ENCODE measurements at places on chromosomes 7 and 10.

DNA sequence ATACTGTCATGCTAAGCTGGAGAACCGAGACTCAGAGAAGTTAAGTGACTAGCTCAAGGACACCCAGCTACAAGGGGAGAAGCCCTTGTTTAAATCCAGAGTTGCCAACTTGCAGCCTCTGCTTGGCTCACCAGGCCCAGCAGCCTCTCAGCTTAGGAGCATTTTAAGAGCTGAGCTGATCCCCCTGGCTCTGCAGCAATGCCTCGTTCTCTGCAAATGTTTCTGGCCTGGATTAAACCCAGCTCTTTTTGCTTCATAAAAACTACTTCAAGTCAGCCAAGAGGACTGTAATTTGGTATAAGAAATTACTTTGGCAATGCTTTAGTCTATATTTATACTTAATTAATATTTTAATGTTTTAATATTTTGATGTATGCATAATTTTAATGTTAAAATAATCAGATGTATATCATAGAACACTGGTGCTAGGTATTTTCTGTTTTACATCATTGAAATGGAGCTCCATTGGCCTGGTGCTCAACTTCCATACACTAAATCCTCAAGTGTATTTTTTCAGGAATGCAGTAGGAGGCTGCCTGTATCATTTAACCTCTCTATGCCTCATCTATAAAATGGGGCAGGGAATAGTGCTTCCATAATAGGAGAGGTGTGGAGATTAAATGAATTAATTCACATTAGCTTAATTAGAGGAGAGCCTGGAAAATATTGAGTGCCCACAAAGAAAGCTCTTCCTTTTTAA lies 184.2 kb downstream of the EMX2 start:
- no peak for DNase-seq

DNA sequence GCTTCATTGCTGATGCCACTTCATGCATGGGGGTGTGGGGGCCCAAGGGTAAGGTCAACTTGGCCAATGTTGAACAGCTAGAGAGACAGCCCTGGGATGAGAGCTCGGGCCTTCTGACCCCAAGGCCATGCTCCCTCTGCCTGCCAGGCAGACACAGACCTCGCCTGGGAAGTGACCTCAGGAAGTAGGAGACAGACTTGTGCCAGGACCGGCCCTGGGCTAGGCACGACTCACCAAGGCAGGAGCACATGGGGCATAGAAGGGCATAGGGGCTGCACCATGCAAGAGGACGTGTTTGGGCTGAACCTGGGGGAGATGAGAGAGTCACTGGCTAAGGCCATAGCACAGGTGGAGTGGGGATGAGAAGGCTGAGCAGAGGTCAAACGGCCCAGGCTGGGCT lies 27.1 kb downstream of the ZCCHC24 start:
- no peak for DNase-seq

- no peak for DNase-seq
These were observed 26.9 kb downstream of the SLC35B4 start for GRCh38 chr7:134289841-134290240.

- no peak for DNase-seq
These were observed 1157.4 kb upstream of the AUTS2 start for GRCh38 chr7:68440866-68441265.

- no peak for DNase-seq
These were observed 13.4 kb downstream of the SKIDA1 start for GRCh38 chr10:21511946-21512572.

- no peak for DNase-seq
These were observed 166.6 kb upstream of the TCF7L2 start for GRCh38 chr10:112783351-112784021.

DNA sequence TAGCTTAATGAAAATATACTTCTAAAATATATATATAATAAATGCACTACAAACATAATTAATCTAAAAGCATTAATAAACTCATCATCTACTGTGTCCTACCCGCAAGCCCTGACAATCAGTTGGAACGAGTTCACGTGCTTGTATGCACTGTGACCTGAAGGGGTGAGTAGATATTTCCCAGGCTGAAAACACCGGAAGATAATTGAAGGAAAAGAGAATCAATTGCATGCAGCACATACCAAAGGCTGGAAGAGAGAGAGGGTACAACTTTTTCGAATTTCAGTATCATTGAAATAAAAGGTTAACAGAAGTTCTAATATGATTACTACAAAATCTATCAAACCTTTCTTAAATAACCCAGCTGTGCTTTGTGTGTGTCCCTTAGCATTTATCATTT lies 94.6 kb downstream of the SEMA3C start:
- no peak for DNase-seq

GRCh38 chr7:27901028-27901760 lies 161.2 kb downstream of the TAX1BP1 start:
- no peak for DNase-seq

DNA sequence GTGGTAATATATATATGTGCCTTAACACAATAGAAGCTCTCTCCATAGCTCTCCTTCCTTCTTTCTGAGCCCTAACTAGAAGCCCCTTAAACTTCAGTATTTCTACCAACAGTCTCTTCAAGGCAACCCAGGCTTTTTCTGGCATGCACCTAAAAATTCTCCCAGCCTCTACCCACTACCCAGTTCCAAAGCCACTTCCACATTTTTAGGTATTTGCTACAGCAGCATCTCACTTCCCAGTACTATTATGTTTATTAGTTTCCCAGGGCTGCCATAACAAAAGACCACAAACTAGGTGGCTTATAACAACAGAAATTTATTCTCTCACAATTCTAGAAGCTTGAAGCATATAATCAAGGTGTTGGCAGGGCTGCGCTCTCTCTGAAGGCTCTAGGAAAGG lies 15.7 kb upstream of the TNKS2 start:
- no peak for DNase-seq

DNA sequence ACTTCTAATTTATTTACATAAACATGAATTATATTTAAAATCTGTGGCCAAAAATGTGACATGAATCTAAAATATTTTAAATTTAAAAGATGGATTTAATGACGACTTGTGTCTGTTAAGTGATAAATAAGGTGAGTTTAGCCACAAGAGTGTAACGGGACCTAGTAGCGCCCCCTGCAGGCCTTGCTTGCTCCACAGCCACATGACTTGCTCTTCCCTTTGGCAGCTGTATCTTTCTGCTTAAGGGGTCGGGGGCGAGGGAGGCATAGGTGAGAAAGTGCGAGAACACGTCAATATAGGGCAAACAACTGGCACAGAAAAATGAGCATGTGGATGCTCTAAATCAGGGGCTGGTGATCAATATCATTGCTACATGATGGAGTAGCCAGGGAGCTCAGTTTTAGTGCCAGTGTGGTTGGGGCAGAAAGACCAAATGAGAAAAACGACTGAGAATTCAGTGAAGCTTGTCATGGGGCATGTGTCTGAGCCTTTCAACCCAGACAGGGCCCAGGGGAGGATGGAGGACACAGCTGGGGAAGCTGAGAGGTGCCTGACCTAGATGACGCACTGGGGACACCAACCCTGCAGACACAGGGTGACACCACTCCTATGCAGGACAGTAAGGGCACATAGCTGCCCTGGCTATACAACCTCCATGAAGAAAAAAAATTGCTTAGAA lies 49.8 kb downstream of the PAXIP1 start:
- peak; percentile 79 for DNase-seq

GRCh38 chr10:59302381-59302780 lies 60.0 kb downstream of the FAM13C start:
- DNase-seq = no peak

GRCh38 chr10:133476641-133476990 lies 22.9 kb downstream of the SCART1 start:
- no peak for DNase-seq

GRCh38 chr10:103241262-103242011 lies 4.2 kb upstream of the RPEL1 start:
- DNase-seq = peak; percentile 86

DNA sequence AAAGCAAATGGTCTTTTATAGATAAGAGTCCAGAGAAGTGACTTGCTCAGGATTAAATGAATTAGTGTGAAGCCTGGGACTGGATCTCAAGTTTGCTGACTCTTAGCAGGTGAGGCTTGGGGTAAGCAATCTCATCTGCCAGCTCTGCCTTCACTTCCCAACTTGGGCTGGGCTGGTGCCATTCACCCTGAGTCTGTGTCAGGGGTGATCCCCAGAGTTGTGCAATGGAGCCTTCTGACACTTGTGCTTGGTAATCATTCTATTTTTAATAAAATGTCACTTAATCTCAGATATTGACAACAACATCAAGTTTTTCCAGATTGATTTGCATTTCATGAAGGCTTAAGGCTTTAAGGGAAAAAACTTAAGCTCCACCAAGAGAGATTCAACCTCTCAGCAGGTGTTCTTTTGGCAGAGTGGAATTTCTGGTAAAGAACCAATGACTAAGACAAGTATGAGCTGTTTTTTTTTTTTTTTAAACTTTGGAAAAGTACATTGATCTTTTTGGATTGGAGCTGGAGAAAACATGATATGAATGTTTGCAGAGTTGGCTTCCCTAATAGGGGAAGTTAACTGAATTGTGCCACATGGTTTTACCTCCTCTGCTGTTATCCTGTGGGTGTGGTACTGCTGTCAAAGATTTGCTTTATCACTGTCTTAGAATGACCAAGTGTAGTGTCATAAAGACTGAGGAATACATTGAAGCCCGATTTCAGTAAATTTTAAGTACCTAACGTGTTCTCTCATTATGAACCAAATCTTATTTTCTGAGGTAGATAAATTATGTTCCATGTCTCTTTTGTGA lies 48.6 kb upstream of the GPR37 start:
- peak; percentile 19 for DNase-seq

Measured in mesendoderm (in vitro differentiated cells).